ENCODE measurements at places on chromosomes 16 and 17.

- no peak for DNase-seq
Observed at GRCh38 chr16:20323591-20324117, 3.7 kb downstream of the GP2 start.

- DNase-seq: no peak
Observed at GRCh38 chr17:70834039-70834438, 664.7 kb downstream of the KCNJ2 start.

- DNase-seq: peak; percentile 35
Observed at GRCh38 chr16:62149631-62150030, 113.4 kb upstream of the CDH8 start.

DNA sequence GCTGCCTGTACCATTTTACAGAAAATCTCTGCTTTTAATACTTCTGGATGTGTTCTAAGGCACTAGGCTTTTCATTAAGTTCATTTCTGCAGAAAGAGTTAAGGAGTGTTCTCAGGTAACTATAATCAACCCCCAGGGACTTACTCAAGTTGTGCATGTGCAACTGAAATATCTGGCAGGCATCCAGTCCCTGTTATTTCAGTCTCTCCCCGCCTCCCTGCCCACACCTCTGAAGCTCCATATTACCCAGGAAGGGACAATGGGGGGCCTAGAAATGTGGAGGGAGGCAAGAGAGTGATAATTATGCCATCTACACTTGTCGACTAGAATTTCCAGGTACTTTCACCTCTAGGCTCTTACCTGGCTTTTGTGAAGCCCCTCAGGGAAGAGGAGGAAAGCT is 432.2 kb downstream of the MAF start:
- no peak for DNase-seq

DNA sequence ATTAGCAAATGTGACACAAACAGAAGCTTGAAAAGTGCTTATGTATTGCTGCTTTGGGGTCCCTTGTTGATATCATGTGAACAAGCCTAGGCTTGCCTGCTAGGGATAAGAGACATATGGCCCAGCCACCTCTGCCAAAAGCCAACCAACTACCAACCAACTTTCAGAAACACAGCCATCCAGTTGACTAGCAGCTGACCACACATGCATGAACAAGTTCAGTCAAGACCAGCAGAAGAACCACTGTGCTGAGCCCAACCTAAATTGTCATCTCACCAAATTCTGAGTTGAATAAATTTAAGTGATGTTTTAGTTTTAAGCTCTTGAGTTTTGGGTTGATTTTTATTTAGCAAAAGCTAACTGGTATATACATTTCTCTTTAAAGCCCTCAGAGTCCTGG is 3.5 kb downstream of the ERN2 start:
- DNase-seq: no peak

DNA sequence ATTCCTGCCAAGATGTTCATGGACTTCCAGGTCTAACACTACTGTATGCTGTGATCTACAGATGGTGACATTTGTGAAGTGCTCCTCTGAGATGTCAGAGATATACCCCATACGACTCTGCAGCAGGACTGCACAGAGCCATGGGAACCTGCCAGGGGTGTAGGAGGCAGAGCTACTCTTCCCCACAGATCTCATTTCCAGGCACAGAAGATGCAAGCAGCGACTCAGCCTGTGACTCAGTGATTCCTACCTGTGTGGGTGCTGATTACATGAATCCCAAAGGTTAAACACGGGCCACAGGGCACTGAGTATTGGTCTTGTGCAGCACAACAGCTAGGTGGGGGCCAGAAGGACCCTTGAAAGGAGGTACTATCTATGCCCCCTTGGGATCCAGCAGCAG is 137.0 kb upstream of the SOX9 start:
- no peak for DNase-seq

- DNase-seq: no peak
Observed at GRCh38 chr17:73187203-73187769, 5.6 kb upstream of the COG1 start.

- peak; percentile 74 for DNase-seq
Observed at GRCh38 chr17:8376271-8377067, at the start of gene KRABD2. Gene KRABD2, minus strand, starts transcription at chr17:8376704.

- DNase-seq: no peak
Observed at GRCh38 chr16:51573191-51573590, 422.1 kb upstream of the SALL1 start.

DNA sequence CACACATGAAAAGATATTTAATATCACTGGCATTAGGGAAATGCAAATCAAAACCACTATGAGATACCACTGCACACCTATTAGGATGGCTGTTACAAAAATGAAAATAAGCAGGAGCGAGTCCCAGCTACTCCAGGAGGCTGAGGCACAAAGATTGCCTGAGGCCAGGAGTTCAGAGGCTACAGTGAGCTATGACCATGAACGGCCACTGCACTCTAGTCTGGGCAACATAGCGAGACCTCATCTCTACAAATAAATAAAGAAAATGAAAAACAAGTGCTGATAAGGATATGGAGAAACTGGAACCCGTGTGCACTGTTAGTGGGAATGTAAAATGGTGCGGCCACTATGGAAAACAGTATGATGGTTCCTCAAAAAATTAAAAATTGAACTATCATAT is 23.6 kb downstream of the KIFC3 start:
- DNase-seq: no peak

- no peak for DNase-seq
Observed at GRCh38 chr17:63989622-63990345, 8.4 kb upstream of the PRR29 start.

GRCh38 chr16:76885776-76886537 is 305.0 kb upstream of the MON1B start:
- DNase-seq: no peak

GRCh38 chr17:68431045-68431608 is 26.2 kb downstream of the WIPI1 start:
- DNase-seq: no peak

DNA sequence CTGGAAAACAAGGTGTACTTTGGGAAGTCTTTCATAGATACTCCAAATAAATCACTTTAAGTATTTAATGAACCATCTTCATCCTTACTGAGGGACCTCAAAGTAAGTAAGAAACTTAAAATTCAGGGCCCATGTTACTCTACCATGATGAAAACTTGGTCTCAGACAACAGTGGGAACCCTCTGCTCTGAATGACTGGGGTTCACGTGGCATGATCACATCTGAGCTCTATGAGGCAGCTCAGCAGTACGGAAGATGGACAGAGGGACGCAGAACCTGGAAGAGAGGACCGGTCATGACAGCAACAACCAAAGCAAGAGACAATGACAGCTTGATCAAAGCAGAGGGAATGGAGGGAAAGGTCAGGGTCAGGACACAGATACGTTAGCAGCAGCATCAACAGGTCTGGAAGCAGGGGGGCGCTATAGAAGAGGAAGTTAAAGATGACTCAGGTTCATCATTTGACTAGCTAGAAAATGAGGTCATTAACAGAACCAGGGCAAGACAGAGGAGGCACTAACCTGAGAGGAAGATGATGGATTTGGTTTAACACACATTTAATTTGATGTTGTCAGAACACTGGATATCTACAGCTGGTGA is 9.5 kb downstream of the XPO6 start:
- no peak for DNase-seq

DNA sequence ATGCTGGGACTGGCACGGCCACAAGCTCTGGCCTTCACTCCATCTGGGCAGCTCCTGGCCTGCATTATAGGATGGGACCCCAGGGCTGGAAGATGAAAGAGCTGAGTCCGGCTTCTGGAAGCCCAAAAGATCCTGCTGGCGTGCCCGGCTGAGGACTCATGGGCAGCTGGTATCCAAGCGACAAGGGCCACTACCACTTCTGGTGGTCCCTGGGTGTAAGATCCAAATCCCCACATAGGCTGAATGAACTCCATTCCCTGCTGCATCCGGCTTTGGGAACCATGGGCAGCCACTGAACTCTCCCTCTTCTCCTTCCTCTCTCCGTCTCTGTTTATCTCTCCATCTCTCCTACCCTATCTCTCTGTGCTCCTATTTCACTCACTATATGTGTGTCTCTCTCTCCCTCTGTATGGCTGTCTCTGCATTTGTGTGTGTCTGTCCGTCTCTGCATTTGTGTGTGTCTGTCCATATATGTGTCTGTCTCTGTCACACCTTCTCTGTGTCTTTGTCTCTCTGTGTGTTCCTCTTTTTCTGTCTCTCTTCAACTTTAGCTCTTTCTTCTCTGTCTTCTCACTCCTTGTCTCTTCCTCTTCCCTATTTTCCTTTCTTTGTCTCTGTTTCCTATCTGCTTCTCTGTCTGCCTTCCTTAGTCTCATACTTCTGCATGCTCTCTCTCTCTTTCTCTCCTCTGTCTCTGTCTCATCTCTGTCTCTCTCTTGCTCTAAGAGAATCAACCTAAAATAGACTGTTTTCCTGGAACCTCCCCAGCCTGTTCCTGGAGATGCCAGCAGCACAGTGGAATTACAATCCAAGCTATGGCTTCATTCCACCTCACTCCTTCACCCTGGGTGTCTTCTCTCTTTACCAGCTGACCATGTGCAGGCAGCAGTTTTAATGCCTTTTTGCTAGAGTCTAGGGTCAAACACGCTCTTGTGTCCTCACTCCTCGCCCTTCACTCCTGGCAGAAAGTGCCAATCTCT is 60.4 kb upstream of the IRX6 start:
- DNase-seq: no peak

GRCh38 chr17:57341611-57342540 is 85.6 kb downstream of the MSI2 start:
- no peak for DNase-seq

- no peak for DNase-seq
Observed at GRCh38 chr16:649631-650030, 466 bp downstream of the WDR90 start.

GRCh38 chr17:74198694-74199093 is 4.8 kb upstream of the RPL38 start:
- DNase-seq: no peak

- no peak for DNase-seq
Observed at GRCh38 chr17:79075446-79075750, 774 bp downstream of the ENGASE start.

DNA sequence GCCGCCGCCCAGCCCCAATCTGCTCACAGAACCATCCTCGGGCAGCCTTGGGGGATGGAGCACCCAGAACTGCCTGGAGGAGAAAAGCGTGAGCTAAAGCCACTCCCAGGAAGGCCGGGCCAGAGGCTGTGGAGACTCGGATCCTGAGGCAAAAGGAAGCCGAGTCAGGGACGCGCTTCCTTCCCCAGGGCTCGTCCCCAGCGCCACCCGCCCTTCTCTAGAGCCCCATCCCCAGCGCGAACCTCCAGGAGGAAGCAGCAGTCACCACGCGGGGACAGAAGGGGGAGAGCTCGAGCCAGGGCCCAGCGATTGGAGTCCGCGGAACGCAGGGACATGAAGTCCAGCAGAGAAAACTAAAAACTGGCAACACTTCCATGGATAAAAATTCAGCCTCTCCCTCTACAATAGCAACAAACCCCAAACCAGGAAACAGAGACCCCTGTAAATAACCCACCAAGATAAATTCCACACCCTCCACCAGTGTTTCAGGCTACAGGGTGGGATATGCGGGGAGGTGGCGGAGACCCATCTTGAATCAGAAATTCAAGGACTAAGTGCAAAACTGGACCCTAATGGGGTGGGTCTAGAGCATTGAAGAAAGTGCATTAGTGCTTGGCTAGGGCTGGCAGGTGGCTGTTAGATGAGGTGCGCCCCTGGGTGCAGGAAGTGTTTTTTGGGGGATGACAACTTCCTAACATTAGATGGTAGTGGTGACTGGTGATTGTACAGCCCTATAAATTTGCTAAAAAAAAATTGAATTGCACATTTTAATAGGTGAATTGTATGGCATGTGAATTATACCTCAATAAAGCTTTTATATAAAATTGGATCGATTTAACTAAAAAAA is 116.1 kb upstream of the METRNL start:
- DNase-seq: no peak

GRCh38 chr16:83109490-83110125 is 482.8 kb downstream of the CDH13 start:
- DNase-seq: no peak

GRCh38 chr17:19799796-19800195 is 51.7 kb upstream of the ALDH3A1 start:
- no peak for DNase-seq

GRCh38 chr17:75572713-75573539 is 14.7 kb upstream of the MYO15B start:
- DNase-seq: no peak

DNA sequence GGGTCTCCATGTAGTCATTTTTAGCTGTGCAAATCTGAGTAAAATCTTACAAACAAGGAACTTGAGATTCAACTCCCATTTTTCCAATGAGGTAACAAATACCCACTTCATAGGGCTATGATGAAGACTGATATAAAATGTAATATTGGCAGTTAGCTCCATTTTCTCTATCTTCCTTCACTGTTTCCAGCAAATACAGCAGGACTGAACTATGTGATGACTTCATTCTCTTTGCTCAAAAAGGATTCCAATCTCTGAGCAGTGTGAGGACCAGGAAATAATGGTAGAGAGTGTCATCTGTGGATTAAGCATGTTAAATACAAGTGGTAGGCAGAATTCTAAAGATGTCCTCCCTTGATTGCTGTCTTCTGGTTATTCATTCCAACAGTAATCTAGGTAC is 18.3 kb downstream of the RND2 start:
- no peak for DNase-seq

DNA sequence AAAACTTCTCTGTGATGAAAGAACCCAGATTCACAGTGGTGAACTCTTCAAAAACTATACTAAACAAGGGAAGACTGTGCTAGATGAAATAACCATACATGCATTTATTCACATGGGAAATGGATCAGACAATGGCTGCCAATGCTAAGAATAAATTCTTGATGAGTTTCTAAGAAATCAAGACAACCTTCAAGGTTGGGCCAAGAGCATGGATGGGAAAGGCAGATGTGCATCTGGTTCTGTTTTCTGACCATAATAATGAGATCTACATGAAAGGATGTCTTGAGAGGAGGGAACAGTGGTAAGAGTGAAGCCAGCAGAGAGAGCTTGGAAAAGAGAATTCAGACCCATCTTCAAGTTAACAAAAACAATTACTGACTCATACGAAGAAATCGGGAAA is 31.4 kb downstream of the ANKRD11 start:
- no peak for DNase-seq

DNA sequence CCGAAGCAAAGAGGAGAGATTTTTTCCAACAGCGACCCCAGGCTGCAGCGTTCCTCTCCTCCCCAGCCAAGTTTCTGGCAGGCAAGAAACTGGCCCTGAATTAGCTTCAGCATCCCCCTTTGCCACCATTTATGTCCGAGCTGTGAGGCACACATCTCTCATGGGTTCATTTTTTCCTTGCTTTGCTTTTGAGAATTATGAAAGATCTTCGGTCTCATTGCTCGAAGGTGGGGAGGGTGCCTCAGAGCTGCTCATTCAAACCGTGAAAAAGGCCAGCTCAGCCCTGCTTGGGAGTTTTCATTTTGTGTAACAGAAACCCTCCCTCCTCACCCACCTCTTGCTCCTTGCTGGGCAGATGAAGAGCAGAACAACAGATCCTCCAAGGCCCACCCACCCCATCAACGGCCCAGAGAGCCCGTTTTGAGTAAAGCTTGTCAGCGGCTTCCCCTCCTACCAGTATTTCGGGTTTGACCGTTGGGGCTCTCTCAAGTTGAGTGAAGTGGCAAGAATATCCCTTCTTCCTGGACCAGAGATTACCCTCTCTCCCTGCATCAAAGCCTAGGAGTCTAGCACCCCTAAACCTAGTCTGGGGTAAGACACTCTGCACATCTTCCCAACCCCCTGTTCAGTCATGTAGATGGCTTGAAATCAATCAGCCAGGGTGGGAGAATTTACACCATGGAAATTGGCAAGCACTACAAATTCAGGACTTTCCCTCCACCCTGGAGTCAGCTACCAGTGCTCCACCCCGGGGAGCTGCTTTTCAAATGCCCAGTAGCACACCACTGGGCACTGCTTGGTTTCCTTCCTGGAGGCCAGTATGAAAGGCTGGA is 1.8 kb downstream of the CCR7 start:
- DNase-seq: no peak

- no peak for DNase-seq
Observed at GRCh38 chr16:13926464-13926863, 6.5 kb downstream of the ERCC4 start.

Measured in RCC 7860 (cell line).